ENCODE measurements at places on chromosomes 2 and 18. TPM values are rescaled to one million over a fixed set of nuclear protein-coding genes. Genes with fewer than 3 reads are reported as not detected.

Gene TRPM8
- under 0.01 TPM for total RNA-seq

Gene BMP10
- total RNA-seq: not detected

Gene PARD3B
- 19.1 TPM for total RNA-seq

Gene TBR1
- total RNA-seq: not detected

Gene ATP6V1C2
- under 0.01 TPM for total RNA-seq

Gene USP14
- 13.4 TPM for total RNA-seq

Gene RNF125
- 0.28 TPM for total RNA-seq

Gene CERKL
- not detected for total RNA-seq

Gene STPG4
- total RNA-seq: 0.37 TPM

Gene LYPD6
- total RNA-seq: 0.57 TPM

Gene ACMSD
- total RNA-seq: under 0.01 TPM

Gene MAL
- not detected for total RNA-seq

Gene NR4A2
- total RNA-seq: 0.09 TPM

Gene DLX1
- not detected for total RNA-seq

Gene TNS1
- 74.4 TPM for total RNA-seq

Gene G6PC2
- not detected for total RNA-seq

Gene GALR1
- total RNA-seq: not detected

Gene TGFA
- total RNA-seq: 0.28 TPM

Gene SERPINB2
- total RNA-seq: 0.74 TPM

Gene TMEM200C
- total RNA-seq: 0.14 TPM

Gene MC2R
- not detected for total RNA-seq

Gene PEX13
- 25.7 TPM for total RNA-seq

Gene KCNK3
- 0.28 TPM for total RNA-seq

Gene LINC00305
- total RNA-seq: not detected

Gene PROKR1
- total RNA-seq: not detected

Gene KCNG2
- total RNA-seq: 4.7 TPM

Gene SLC11A1
- total RNA-seq: 0.14 TPM

Gene RTP5
- not detected for total RNA-seq

Gene ITPRIPL1
- total RNA-seq: 0.43 TPM

Gene TMEM178A
- 1.3 TPM for total RNA-seq

Gene TMEM247
- not detected for total RNA-seq

Gene COL4A4
- total RNA-seq: 0.14 TPM

Gene DSC1
- not detected for total RNA-seq

Gene GNLY
- total RNA-seq: not detected

Gene EGR4
- not detected for total RNA-seq

Gene CYBRD1
- total RNA-seq: 340 TPM

Gene TTR
- total RNA-seq: not detected

Gene ACVR1C
- total RNA-seq: under 0.01 TPM

Gene CIDEA
- not detected for total RNA-seq

Gene C1GALT1C1L
- 0.57 TPM for total RNA-seq

Gene RAX
- total RNA-seq: not detected

Gene PLGLB2
- 1.1 TPM for total RNA-seq

Gene TLX2
- total RNA-seq: not detected

Gene EMILIN2
- total RNA-seq: 26.5 TPM

Gene INPP5D
- 0.46 TPM for total RNA-seq

Gene PAX3
- not detected for total RNA-seq

Gene ANKRD53
- total RNA-seq: 0.37 TPM

Gene ANKRD30B
- total RNA-seq: under 0.01 TPM

Gene AKAIN1
- not detected for total RNA-seq

Gene UGT1A8
- 0.71 TPM for total RNA-seq
